ENCODE measurements at places on chromosomes 5 and 9. TPM values are rescaled to one million over a fixed set of nuclear protein-coding genes. Genes with fewer than 3 reads are reported as not detected.

- no peak overlapping the region for H3K4me3 ChIP-seq
- no peaks in the 10 kb centered on the region for H3K36me3 ChIP-seq
- H3K4me1 ChIP-seq, result no peaks in the 10 kb centered on the region
- no peaks in the 10 kb centered on the region for H3K27me3 ChIP-seq
- H3K27ac ChIP-seq, result no peak overlapping the region
Observed at GRCh38 chr5:55860288-55860687, 9.1 kb downstream of the IL31RA start.

DNA sequence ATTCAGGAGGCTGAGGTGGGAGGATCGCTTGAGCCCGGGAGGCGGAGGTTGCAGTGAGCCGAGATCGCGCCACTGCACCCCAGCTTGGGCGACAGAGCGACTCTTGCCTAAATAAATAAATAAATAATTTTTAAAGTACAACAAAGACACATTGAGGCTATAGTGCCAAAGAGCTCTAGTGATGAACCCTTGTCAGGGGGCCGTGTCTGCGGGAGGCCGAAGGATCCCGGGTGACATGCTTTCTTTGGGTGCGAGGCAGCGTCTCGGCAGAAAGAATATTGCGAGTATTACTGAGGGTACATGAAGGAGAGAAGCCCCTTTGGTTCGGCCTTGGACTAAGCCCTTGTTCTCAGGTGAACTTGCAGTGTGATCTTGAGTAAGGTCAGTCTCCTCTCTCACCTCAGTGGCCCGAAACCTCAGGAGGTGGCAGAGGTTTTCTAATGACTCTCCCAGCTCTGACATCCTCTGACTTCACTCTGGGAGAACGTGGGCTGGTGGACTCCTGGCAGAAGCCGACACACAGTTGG lies 397 bp upstream of the RECK start:
- no peaks in the 10 kb centered on the region for H3K27me3 ChIP-seq
- H3K27ac ChIP-seq, result peak overlapping the region; percentile 85
- no peak for DNase-seq
- H3K36me3 ChIP-seq, result no peaks in the 10 kb centered on the region
- peaks cover 11% of the 10 kb centered on the region for H3K4me1 ChIP-seq
- peak overlapping the region; percentile 98 for H3K4me3 ChIP-seq

Gene CDKN2A
- 1.1 TPM for total RNA-seq

GRCh38 chr5:135263022-135263668 lies 135.9 kb downstream of the MACROH2A1 start:
- no peaks in the 10 kb centered on the region for H3K4me1 ChIP-seq
- no peaks in the 10 kb centered on the region for H3K27me3 ChIP-seq
- H3K27ac ChIP-seq, result no peak overlapping the region
- H3K4me3 ChIP-seq, result no peak overlapping the region
